Left cardiac atrium (tissue), 4 donors: ENCODE measurements at places on chromosomes 1 and 21. TPM values are rescaled to one million over a fixed set of nuclear protein-coding genes. Genes with fewer than 3 reads are reported as not detected.
A peak's percentile ranks its signal among the peaks of the same experiment; 100 is the strongest.

DNA sequence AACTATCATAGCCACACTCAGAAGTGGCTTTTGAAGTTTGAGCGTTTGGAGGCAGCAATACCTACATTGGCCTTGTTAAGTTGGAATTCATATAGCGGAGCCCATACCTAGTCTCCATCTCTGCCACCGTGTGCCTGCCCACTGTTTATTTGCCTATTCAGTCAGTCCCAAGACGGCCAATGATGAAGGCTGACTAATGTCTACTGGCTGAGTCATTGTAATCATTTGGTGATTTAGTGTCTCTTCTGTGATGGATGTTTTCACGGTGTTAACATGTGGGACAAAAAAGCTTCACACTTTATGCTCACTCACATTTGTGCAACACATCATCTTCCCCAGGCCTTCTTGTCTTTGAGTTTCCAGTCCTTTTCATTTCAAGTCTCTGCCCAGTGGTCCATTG is 92.6 kb upstream of the PBX1 start:
- no peak for DNase-seq

GRCh38 chr1:43062527-43063095 is 103.9 kb upstream of the SLC2A1 start:
- DNase-seq, result no peak

GRCh38 chr1:67316918-67317317 is 9.2 kb downstream of the IL12RB2 start:
- DNase-seq, result no peak

DNA sequence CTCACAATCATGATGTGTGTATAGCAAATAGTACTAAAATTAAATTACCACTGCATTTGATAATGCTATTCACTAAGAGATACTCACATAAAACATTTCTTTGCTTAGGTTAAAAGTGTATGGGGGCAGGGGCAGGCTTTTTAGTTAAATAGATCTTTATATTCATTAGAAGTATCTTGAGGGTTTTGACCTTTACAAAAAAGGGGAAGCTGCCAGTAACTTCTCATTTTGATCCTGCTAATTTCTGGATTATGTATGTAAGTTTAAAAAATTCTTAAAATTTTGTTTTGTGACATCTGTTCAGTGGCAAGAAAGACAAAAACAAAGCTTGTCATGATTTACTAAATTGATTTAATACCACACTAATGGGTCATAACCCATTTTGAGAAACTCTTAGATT is 45.8 kb upstream of the S1PR1 start:
- DNase-seq, result no peak

- no peak for DNase-seq
These were observed 36.9 kb downstream of the TLCD4 start for GRCh38 chr1:95154096-95154495.

DNA sequence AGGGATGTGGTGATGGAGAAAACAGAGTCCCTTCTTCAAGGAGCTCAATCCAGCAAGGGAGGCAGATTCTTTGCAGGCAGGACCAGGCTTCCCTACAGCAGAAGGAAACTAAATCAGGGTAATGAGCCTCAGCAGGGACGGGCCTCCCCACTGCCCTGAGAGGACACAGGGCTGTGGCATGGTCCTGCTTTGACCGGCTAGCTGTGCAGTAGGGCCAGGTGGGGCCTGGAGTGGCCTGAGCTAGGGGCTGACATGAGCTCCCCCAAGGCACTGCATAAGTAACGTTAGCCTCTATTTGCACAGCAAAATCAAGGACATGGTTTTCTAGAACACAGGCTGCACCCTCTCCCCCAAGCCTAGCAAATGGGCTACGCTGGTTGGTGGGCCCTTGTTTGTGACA is 162.9 kb downstream of the RYR2 start:
- DNase-seq, result no peak

DNA sequence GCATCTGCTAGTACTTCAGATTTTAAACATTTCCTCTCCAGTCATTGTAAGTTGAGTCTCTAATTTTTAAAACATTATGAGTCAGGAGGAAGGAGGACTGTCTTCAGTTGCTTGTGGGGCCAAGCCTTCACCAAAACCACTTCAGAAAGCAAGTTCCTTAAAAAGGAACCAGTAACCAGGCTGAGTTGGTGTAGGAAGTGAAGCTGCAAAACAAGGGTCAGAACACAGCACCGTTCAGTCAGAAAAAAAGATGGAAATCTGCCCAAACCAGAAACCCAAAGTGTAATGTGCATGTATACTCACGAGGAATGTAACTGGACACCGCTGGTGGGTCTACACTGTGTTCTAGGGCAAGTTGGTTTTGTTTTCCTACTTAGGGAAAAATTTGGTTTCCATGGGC is 402.1 kb downstream of the SETD4 start:
- DNase-seq, result no peak

- no peak for DNase-seq
These were observed 11.2 kb upstream of the HJV start for GRCh38 chr1:146032631-146033219.

- DNase-seq, result no peak
These were observed 28.4 kb downstream of the PPP2R5A start for GRCh38 chr1:212313616-212314015.

- DNase-seq, result peak; percentile 40
These were observed 1.6 kb downstream of the ADAMTS5 start for GRCh38 chr21:26965040-26965906.

DNA sequence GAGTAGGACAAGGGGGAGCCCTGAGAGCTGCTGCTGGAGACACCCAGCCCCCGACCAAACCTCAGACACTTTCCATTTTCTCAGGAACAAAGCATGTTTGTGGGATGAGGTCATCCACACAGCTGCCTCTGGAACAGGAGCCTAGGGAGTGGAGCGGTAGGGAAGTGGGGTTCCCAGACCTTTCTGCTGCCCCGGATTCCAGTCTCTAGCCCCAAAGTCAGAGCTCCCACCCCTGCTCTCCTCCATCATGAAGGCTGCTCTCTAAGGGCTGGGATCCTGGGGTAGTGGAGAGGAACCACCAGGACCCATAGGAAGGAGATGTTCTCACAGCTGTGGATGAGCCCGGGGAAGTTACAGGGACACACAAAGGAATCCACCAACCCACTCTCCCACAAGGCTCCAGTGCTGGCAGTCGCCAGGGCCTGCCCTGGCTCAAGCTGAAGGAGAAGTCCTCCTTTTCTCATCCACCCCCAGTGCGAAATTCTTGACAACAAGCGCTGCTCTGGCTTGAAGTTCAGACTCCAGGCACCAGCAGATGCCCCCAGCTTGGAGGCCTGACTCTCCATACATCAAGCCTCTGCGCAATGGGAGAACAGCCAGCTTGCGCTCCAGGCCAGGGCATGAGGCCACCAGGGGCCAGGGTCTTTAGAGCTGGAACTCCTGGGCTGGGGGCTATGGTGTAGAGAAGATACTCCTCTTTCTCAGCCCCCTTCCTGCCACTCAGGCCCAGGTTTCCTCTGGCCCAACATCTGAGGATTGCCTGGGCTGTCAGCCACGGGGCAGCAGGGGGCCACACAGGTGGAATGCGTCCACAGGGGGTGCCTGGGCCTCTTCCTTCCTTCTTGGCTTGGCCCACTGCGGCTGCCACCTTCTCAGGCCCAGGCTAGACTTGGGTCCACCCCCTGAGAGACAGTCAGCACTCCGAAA is 4.5 kb downstream of the FHL3 start:
- peak; percentile 45 for DNase-seq

- DNase-seq, result no peak
These were observed 51.3 kb upstream of the RUNX1 start for GRCh38 chr21:35100349-35100811.

DNA sequence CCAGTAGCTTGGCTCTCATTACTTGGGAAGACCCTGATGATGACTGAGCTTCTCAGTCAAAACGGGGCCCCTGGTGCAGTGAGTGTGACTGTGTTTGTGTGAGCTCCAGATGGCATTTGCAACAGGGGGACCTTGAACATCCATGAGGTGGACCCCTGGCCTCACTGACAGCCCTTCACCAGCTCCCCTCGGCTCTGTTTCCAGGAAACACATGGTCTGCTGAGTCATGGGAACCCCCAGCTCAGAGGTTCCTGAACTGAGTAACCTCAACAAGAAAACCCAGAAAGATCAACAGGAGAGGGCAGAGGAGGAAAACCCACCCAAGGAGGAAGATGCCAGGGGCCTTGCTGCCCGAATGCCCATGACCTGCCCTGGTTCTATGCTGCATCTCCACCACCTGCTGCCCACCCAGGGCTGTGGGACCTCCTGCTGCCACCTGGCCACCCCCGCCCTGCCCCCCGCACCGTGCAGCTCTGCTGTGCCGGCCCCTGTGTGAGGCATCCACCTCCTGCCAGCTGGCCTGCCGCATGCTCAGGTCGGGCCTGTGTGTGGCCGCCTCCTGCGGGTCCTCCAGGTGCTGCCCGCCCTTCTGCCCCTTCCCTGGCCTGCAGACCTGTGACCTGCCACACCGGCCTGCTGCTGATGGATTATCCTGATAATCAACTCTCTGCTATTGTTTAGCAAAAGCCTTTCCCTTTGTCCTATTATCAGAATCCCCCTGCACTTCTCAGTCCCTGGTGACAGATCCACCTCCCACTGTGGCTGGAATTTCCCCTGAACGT is 4.2 kb upstream of the KRTAP12-1 start:
- no peak for DNase-seq

GRCh38 chr1:230071316-230071715 is 4.3 kb downstream of the GALNT2 start:
- DNase-seq, result no peak

- no peak for DNase-seq
These were observed 28.2 kb upstream of the RPF1 start for GRCh38 chr1:84450910-84451309.

DNA sequence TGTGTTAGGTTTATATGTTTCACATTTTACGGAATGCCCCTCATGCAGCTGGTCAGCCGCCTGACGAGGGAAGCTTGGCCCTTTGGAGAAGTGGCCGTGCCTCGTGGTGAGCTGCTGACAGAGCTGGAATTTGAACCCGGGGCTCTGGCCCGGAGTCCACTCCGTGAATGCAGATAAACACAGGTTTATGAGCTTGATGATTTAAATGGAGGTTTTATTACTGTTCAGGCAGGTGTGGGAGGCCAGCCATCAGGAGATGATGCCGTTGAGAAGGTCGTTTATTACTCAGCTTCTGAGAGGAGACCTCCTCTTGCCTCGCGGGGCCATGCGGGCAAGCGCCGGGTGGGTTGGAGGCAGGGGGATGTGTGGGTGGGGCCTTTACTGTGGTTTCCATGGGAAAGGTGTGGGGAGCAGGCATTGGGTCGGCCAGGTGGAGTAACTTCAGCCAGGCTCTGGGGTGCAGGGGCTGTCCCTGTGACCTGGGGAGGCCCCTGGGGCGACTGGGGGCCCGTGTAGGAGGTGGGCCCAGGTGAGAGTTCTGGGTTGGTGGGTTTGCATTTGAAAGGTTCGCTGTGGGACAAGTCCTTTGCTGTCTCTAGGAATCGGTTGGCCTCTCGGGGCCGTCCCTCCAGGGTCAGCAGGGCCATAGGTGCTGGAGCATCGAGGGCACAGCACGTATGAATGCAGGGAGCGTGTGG is 22.0 kb downstream of the PRKCZ start:
- DNase-seq, result no peak

GRCh38 chr1:31848381-31848897 is 32.6 kb upstream of the SPOCD1 start:
- no peak for DNase-seq

DNA sequence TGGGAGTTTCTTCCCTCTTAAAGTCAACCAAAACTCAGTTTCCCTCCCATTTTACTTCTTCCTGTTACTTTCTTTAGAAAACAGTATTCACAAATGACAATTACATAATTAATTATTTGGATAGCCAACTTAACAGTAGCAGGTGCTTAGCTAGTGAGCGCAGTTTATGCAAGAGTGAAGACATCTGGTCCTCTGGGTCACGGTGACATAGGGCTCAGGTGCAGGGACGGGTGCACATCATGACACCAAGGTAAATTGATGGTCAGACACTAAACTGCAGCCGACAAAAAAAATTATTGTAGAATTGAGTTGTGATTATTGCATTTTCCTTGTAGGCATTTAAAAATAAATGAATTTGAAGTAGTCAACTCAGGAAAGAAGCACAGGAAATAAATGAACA is 142.0 kb upstream of the KCTD3 start:
- no peak for DNase-seq

GRCh38 chr1:15248216-15248615 is 1.2 kb downstream of the FHAD1 start:
- no peak for DNase-seq

GRCh38 chr1:5200006-5200405 is 545.6 kb downstream of the AJAP1 start:
- no peak for DNase-seq

GRCh38 chr1:210489491-210489890 is 160.8 kb downstream of the HHAT start:
- no peak for DNase-seq

- DNase-seq, result no peak
These were observed 13.0 kb downstream of the NES start for GRCh38 chr1:156664046-156664766.

GRCh38 chr1:28249013-28249865 is 10.1 kb upstream of the SESN2 start:
- peak; percentile 53 for DNase-seq

DNA sequence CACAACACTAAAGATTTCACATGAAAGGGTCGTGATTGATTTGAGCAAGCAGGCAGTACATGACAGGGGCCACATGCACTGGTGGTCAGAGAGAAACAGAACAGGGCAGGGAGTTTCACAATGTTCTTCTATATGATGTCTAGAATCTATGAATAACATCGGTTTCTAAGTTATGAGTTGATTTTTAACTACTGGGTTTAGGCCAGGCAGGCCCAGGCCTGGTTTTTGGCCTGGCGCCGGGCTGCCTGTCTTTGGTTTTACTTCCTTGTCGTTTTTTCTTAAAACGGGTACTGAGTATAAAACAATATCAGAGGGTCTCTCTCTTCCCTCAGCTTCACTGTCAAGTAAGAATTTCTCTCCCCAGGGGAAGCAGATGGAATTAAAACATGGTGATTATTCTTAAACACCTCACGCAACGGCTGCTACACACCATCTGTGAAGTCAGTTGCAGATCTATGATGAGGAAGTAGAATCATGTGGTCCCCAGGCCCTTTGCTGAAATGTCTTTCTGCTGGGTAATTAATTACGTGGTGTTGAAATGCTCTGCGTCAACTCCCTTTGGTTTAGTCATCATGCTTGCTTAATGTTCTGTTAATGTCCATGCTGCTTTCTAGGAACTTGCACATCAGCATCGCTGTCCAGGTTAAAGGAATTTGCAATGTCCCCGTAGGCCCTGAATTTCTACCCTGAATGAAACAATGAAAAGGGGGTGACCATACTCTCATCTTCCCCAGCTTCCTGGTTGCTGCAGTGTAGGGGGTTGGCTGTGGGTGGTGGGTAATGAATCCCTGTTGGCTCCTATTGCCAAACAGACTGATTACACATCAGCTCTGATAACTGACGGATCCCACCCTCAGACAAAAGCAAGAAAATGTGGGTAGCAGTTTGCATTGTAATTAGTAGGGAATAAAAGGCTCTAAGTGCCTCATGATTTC is 70.3 kb downstream of the SERINC2 start:
- no peak for DNase-seq

DNA sequence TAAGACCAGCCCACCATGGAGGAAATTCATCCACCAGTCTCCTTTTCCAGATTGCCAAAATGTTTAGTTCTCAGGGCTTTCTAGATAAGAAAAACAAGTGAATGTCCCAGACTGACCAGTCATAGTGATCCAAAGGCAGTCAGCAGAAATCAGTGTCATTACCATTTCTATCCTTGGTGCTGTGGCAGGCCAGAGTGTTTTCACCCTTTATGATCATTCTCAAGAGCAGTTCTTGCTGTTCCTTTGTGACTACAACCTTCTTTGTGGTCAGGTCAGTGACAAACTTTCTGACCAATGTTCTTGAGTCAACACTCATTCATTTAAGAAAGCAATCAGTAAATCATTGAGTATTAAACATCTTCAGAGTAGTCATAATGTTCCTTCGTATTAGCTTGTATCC is 7.3 kb upstream of the DHCR24 start:
- no peak for DNase-seq

SH2D1B gene
- 0.13 TPM for total RNA-seq

LDLRAD2 gene
- total RNA-seq, result 0.16 TPM

OR2T35 gene
- not detected for total RNA-seq

CD52 gene
- total RNA-seq, result 14.3 TPM

SPEN gene
- total RNA-seq, result 36.5 TPM
